ENCODE measurements at places on chromosomes 4 and X.

DNA sequence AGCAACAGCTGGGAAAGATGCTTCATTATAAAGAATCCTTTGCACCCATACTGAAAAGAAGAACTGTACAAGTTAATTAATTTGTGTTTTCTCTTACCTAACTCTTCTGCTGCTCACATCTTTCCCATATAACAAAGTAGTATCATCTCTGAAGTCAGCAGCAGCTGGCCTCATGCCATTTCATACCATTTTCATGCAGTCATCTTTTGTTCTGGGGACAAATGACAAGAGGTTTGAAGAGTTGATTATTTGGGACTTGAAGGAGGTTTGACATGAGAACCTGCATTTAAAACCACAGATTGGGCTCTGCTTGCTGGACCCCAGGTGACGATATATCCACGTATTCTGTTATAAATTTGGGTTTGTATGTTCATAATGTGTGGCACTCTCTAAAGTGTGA is 430.3 kb downstream of the SPRY1 start:
- no peak for DNase-seq

GRCh38 chrX:12701628-12702027 is 89.6 kb upstream of the PRPS2 start:
- peak; percentile 83 for DNase-seq

DNA sequence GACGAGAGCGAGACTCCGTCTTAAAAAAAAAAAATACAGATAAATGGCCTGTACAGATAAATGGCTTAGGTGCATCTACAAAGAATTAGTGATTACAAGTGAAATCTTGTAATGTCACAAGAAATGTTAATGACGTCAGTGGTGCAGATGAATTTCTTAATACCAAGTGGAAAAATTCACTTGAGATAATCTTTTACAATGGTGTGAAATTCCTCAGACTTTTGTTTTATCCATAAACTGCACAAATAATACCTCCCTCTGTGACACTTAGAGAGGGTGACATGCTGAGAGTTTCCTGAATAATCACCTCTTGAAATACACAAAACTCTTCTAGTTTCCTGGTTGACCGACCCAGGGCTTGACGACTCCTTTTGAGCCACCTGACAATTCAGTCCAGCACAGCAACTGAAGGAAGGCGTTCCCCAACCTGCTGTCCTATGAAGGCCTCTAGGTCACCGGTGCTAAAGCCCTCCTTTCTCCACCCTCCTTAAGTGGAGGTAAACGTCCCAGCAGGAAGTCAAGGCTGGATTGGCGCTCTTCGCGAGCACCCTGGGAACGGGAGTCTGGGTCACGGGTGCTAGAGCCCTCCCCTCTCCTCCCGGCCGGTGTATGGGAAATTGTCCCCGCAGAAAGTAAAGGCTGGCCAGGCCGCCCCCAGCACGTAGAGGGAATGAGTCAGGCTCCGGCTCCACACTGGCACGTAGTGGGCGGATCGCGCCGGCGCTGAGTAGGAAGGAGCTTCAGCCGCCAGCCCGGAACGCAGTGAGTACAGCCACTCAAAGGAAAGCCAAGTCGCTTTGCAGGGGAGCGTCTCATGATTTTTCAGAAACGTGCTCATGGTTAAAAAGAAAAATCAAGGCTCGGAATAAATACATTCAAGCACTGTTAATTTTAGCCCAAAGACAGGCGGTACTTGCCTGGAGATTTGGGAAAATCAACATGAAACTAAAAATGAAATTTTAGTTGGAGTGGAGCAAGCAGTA is at the start of gene TMEM144:
TMEM144 (plus strand) TSS at position 662 of the 983 bp plus-strand sequence. CDS start 2,182 bp downstream, outside the sequence.
- peak; percentile 89 for DNase-seq

DNA sequence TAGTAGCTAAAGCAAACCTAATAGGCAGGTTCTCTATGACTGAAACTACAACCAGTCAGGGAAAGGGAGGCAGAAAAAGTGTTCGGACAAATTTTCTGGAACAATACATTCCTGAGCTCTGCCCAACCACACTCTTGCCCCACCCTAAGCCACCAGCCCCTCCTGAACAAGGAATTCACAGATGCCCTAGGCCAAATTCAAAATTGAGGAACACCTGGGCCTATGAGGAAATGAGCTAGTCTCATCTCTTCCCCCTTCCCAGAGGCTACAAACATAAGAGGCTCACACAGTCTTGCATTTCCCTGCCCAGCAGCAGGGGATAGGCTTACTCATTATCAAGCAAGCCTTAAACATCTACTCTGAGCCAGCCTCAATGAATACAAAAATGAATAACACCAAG is 284.7 kb downstream of the ZNF674 start:
- no peak for DNase-seq

DNA sequence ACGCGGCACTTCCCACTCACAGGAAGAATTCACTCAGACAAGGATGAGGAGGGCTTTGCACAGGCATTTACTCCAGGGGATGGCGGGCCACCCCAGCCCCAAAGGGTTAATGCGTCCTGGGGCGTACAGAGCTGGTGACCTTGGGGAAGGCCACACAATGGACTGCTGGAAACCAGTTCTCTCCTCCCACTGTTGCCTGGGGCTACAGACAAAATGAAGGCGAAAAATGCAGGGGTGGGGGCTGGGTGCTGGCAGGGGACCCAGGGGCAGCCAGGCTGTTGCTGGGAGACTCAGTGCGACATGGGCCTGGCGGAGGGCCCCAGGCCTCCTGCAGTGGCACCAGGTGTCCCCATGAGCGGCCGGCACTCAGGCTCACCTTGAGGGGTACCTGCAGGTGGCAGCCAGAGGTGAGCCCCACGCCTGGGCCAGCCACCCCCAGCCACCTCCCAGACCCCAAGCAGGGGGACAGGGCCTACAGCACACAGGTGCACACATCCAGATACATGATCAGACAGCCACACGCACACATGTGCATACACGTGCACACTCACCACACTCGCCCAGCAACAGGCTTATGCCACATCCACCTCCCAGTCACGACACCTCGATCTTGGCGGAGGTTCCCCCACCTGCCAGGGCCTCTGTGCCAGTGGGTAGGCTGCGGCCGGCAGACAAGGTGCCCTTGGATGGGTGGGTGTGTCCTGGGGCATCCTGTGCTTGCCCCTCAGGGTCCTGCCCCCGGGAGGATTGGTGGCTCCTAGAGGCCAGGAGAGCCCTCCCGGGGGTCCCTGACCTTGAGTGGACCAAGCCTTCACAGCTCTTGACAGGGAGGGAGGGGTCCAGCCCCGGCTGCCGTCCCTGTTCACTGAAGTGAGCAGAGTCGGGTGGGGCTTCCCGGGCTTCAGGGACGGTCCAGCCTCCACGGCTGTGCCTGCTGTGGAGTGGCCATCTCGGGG is 13.1 kb downstream of the NAT8L start:
- no peak for DNase-seq

- DNase-seq, result no peak
Measured at GRCh38 chr4:114549638-114550037, 49.0 kb upstream of the UGT8 start.

DNA sequence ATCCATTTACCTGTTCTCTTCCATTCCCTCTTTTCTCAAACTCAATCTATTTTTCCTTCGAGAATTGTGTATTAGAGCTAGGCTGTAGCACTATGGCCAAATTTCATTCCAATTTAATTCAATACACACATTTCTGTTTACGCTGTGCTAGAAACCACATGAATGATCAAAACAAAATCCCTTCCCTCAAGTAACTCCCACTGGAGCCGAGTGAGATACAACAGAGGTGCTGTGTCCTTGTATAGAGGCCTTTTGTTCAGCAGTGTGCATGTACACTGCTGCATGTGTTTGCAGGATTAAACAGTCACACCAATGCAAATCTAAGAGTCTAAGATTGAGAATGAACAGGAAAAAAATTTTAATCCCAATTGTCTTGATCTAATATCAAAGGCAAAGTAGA is 734.2 kb downstream of the RAPGEF2 start:
- DNase-seq, result peak; percentile 65

- DNase-seq, result no peak
Measured at GRCh38 chr4:1732911-1733310, 11.6 kb downstream of the TACC3 start.
